A549 (cell line): ENCODE measurements at places on chromosomes 1 and 21.

- DNase-seq: peak; percentile 94
Measured at GRCh38 chr1:98325646-98326440, 335.7 kb upstream of the SNX7 start.

- no peak for DNase-seq
Measured at GRCh38 chr1:54705153-54705552, 10.5 kb upstream of the TTC4 start.

GRCh38 chr1:109188781-109189180 lies 24.9 kb upstream of the SARS1 start:
- no peak for DNase-seq

- DNase-seq: no peak
Measured at GRCh38 chr1:17558954-17559614, 19.6 kb downstream of the ARHGEF10L start.

- DNase-seq: no peak
Measured at GRCh38 chr1:151960780-151961513, 32.7 kb downstream of the S100A10 start.

- DNase-seq: no peak
Measured at GRCh38 chr1:114720492-114720891, 3.9 kb upstream of the NRAS start.

- DNase-seq: no peak
Measured at GRCh38 chr1:53401813-53402745, 57.1 kb upstream of the DMRTB1 start.

DNA sequence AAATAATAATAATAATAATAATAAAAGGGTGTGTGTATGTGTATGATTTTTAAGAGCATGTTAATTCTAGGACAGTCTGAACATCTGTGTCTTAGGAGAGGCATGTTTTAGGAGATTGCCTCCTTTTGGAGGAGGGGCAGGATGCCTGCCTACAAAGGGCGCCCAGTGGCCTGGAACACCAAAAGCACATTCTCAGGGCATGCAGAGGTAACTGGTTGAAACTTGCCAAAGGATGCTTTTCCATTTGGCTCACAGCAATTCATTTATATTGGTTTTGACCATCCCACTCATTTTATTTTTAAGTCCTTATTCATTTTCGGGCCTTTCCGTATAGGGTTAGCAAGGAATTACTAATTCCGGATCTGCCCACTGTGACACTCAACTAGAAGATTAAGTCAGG lies 21.1 kb upstream of the LAMC2 start:
- no peak for DNase-seq

DNA sequence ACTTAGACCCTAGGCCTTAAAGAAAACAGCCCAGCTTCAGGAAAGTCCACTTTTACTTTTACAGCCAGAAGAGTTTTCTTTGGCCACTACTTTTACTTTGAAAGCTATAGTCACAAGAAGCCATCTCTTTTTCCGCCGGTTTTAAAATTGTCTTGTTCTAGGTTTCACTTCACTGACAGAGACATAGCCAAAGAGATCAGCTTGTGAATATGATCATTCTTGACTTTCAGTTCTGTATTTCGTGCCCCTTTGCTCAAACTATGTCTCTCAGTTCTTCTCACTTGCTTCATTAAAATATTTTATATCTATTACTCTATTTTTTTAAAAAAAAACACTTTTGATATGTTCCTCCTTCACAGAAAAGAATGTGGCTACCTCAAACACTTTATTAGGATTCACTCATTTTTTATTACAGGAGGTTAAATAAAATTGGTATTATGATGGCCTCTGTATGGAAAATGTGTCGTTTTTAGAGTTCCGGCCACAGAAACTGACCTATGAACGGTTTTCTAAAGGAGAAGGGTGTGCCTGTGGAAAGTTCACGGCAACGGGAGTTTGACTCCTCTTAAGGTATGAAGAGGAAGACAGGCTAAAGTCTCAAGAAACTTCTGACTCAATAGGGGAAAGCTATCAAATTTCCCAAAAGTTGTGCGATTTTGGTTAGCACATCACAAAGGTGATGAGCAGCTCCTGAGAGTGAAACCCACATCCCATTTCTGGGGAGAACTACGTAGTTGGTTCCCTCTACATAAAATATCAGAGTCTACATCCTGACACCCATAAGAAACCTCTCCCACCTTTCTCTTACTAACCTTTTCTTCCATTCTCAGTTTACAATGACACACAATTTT lies 1.2 kb downstream of the MCOLN2 start:
- no peak for DNase-seq

DNA sequence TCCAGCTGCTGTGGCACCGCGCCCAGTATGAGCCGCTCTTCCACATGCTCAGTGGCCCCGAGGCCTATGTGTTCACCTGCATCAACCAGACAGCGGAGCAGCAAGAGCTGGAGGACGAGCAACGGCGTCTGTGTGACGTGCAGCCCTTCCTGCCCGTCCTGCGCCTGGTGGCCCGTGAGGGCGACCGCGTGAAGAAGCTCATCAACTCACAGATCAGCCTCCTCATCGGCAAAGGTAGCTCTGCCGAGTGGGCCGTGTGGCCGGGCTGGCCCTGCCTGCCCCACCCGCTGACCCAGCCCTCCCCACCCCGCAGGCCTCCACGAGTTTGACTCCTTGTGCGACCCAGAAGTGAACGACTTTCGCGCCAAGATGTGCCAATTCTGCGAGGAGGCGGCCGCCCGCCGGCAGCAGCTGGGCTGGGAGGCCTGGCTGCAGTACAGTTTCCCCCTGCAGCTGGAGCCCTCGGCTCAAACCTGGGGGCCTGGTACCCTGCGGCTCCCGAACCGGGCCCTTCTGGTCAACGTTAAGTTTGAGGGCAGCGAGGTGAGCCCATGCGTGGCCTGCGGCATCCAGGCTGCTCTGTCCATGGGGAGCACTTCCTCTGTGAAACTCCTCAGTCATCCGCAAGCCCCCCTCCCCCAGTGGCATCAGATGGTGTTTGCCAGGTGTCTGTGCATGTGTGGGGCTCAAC lies 64.2 kb downstream of the PIK3CD start:
- DNase-seq: no peak

DNA sequence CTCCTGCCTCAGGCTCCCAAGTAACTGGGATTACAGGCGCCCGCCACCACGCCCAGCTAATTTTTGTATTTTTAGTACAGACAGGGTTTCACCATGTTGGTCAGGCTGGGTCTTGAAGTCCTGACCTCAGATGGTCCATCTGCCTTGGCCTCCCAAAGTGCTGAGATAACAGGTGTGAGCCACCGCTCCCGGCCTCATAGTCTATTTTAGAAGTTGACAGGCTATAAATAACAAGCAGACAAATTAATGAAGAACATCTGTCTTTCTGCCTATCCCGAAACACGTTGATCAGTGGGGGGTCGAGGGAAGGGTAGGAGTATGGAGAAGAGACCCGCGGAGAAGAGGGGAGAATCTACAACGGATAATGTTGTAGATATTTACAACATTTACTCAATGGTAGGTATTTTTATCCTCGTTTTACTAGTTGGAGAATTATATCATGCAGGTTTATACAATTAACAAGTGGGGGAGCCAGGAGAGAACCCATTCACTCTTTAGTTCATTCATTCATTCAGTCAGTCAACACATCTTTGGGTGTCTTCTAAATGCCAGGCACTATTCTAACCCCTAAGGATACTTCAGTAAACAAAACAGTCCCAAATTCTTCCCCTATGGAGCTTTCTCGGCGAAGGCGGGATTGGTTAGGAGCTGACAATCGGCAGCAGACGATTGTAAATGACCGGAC lies 497 bp upstream of the IFNAR2 start:
- no peak for DNase-seq

GRCh38 chr1:9110669-9111356 lies 18.1 kb downstream of the GPR157 start:
- DNase-seq: peak; percentile 77

- no peak for DNase-seq
Measured at GRCh38 chr1:72837781-72838180, 555.4 kb upstream of the NEGR1 start.

- DNase-seq: no peak
Measured at GRCh38 chr1:11492235-11492634, 13.3 kb downstream of the DISP3 start.
